ENCODE measurements at places on chromosomes 4 and X. TPM values are rescaled to one million over a fixed set of nuclear protein-coding genes. Genes with fewer than 3 reads are reported as not detected.

- no peak for DNase-seq
Observed at GRCh38 chr4:140057701-140058100, 96.3 kb downstream of the MAML3 start.

GRCh38 chr4:96736352-96736889 lies 896.5 kb downstream of the PDHA2 start:
- DNase-seq, result no peak

DNA sequence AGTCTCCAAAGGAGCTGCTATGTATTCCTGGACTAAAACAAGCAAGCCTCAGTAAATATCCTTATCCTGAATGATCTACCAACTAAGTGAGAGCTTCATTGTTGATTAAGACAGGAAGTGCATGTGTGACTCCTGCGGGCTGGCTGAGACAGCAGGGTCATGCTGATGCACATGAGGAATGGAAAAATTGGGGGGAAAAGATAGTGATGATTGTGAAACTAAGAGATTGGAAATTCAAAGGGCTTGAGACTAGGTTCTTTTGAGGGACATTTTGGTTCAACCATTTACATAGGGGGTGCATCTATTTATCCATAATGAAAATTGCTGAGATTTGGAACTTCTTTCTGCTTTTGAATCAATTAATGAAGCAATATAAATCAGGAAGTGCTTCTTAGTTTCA lies 61.1 kb upstream of the C1QTNF7 start:
- no peak for DNase-seq

Gene SMAD1
- total RNA-seq, result 13.4 TPM

Gene C4orf50
- total RNA-seq, result not detected

Data from SJSA1 (cell line).